NCI-H460 (cell line): ENCODE measurements at places on chromosomes 16 and 17. TPM values are rescaled to one million over a fixed set of nuclear protein-coding genes. Genes with fewer than 3 reads are reported as not detected.

The SULT1A4 gene
- total RNA-seq = 12.8 and 15.8 TPM in 2 replicates

The KRTAP1-4 gene
- total RNA-seq = not detected in 2 replicates

The TK1 gene
- total RNA-seq = 36.4 and 40.1 TPM in 2 replicates

The SPATA20 gene
- total RNA-seq = 73.6 and 82.8 TPM in 2 replicates

The ADGRG3 gene
- total RNA-seq = 8.8 and 9.8 TPM in 2 replicates

The SLC25A39 gene
- 116 and 127 TPM in 2 replicates for total RNA-seq

The C16orf54 gene
- total RNA-seq = not detected in 2 replicates

The SPNS3 gene
- not detected in 2 replicates for total RNA-seq

The ZNRF1 gene
- total RNA-seq = 11.6 and 11.8 TPM in 2 replicates

The CCDC144A gene
- 0.05 TPM in 1 of 2 replicates, not detected in the other for total RNA-seq

The CBX2 gene
- 23.7 and 26.8 TPM in 2 replicates for total RNA-seq

The MEIOC gene
- 0.75 and 0.82 TPM in 2 replicates for total RNA-seq

The IRX6 gene
- total RNA-seq = not detected in 2 replicates

The CCL7 gene
- total RNA-seq = not detected in 2 replicates

The MYOCD gene
- 0.02 TPM in 1 of 2 replicates, not detected in the other for total RNA-seq

The DOC2B gene
- 30.6 and 31.4 TPM in 2 replicates for total RNA-seq

The ZP2 gene
- not detected in 2 replicates for total RNA-seq
